ENCODE measurements at places on chromosomes 5 and 9. TPM values are rescaled to one million over a fixed set of nuclear protein-coding genes. Genes with fewer than 3 reads are reported as not detected.

LRRC19 gene
- not detected for total RNA-seq

ANKRD34B gene
- not detected for total RNA-seq

GDNF gene
- 0.15 TPM for total RNA-seq

FAM221B gene
- total RNA-seq = not detected

PTGES2 gene
- total RNA-seq = 35.7 TPM

Data from breast epithelium (tissue), 4 donors.